Stimulated activated CD4-positive, alpha-beta T cell treated with anti-CD3 and anti-CD28 coated beads, Interleukin-15, amount 100 ng/mL, for 1 hour (primary cell): ENCODE measurements at places on chromosomes 16 and 17.

GRCh38 chr17:2892305-2892971 lies 96.2 kb downstream of the RAP1GAP2 start:
- DNase-seq = no peak

GRCh38 chr16:9823510-9823909 lies 358.7 kb downstream of the GRIN2A start:
- DNase-seq = no peak

GRCh38 chr17:49554694-49555494 lies 20.8 kb upstream of the NXPH3 start:
- no peak for DNase-seq

GRCh38 chr16:58419241-58419990 lies 27.1 kb downstream of the GINS3 start:
- DNase-seq = no peak

DNA sequence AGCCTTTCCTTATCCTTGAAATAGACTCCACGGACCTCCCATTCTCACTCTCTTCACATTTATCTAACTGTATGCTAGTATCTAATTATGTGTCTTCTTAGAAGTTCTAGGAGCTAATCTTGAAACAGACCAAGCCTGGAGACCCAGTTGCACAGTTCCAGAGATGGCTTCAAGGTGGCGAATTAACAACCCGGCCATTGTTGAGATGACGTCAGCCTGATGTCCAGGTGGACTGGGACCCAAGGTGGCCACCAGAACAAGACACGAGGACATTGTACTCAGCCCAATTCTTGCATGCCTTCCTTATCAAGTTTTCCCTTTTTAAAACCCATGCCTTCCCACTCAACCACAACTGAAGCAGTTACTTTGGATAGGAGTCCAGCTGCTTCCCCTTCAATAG lies 29.5 kb upstream of the WWOX start:
- DNase-seq = no peak
